ENCODE measurements at places on chromosomes 3 and 15.

DNA sequence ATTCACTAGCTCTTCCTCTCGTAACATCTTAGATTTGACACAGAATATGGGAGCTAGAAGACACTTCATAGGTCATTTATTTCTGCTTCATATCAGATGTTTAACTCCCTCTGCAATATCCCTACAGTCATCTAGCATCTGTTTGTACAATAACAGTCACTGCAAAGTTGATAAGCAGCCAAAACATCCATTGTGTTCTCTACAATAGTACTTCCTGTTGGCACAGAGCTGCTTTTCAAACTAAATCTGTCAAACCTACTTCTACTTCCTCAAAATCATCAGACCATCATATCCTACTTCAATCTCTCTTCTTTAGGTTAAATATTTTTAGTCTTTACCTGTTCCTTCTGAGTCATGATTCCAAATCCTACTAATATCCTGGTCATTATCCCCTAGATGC is 233.2 kb downstream of the FGF12 start:
- DNase-seq: no peak

DNA sequence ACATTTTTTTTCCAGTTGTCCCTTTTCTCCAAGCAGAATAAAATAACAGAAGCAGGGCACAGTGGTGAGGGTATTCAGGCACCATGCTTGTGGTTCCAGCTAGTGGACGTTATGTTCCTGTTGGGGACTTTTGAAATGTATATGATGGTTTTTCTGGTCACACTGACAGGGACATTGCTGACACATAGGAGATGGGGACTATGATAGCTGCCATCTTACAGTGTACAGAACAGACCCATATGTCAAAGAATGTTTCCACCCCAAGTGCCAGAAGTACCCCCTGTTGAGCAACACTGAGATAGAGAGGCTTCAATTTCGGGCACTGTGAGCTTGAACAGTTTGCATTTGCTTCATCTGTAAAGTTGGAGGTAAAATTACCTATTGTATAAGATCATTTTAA is 38.6 kb downstream of the MCTP2 start:
- no peak for DNase-seq

DNA sequence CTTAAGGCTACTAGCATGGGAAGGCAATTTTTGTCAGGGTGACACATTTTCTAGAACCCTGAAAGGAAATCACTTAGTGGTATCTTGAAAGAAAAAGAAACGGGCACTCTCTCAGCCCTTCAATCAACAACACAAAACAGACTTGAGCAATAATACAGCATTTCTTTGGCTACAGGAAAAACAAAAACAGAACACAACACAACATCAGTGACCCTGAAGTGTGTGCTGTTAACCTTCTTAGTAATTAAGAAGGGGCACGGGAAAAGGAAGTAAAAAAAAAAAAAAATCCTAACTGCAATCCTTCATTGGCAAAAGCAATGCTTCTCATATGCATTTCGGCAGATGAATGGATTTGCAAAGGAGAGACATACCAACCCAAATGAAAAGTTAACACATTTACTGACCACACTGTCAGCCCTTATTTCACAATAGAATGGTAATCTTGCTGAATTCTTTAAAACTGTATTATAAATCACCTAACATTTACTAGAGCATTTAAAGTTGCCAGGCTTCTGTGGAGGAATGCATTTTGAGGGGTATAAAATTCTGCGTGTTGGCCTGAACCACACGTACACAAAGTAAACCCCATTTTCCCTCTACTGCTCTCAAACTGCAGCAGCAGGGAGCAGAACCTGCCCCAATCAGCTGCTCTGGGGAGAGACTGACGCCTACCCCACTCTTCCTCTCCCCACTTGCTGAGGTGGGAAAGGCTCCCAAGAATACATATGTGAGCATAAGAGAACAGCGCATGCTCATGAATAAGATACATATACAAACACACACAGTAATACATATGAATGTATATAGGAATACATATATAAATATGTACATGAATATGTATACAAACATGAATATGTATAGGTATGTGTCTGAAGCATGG is 198.5 kb downstream of the FOXP1 start:
- DNase-seq: no peak

GRCh38 chr3:143329567-143330211 is 210.1 kb downstream of the CHST2 start:
- no peak for DNase-seq

DNA sequence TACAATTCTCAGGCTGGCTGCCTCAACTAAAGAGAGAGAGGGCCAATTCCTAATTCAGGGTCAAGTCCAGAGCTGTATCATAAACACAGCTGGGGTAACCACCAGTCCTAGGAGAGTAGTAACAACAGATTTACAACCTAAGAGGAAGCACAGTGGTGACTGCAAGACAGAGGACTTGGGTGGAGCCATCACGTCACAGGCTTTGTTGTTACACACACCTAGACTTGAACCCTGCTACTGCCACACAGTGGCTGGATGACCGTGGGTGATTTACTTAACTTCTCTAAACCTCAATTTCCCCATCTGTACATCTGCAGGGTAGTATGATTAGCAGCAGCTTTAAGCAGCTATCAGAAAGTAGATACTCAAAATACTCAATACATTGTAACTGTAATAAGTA is 78.6 kb downstream of the MYLK start:
- no peak for DNase-seq

DNA sequence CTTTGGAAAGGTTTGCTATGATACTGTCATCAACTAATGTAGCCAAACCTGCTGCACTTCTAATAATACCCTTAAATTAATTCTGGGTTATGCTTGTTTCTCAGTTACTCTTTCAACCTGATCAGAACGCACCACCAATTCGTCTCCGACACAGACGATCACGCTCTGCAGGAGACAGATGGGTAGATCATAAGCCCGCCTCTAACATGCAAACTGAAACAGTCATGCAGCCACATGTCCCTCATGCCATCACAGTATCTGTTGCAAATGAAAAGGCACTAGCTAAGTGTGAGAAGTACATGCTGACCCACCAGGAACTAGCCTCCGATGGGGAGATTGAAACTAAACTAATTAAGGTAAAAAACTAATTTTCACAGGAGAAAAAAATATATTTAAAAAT is 7.9 kb upstream of the RPLP1 start:
- DNase-seq: no peak

GRCh38 chr3:87834327-87834726 is 224.5 kb downstream of the CGGBP1 start:
- no peak for DNase-seq

DNA sequence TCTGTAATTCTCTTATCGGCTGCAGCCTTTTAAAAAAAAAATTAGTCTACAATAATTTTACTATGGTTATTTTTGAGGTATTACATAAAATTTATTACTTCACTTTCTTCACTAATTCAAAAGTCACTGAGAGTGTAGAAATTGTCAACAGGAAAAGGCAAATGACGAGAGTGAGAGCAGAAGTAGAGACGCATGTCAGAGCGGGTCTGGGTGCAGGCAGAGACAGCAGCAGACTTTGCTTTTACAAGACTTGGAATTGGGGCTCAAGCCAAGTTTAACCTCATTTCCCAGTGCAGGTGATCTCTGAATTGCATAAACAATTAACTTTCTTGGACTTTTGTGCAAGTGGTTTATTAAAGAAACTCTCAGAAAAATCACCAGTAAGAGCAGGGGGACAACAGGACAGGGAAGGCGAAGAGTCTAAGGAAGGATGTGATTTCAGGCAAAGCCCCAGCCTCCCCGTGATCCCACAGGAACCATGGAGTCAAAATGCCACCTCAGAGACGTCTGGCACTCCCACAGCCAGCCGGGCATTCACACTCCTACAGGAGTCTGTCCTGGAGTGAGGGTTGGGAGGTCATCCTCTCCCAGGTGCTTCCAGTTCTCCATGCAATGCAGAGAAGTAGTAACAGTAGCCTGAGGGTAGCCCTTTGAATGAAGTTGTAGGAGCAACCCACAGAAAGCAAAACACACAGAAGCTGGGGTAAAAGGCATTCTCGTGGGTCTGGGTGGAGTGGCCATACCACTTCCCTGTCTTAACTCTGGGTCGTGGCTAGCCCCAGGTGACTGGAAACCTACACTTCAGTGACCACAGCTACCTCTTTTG is 274.0 kb upstream of the TGFBR2 start:
- peak; percentile 45 for DNase-seq

- DNase-seq: no peak
Measured at GRCh38 chr15:81117581-81117980, 16.5 kb upstream of the CFAP161 start.

Data from naive thymus-derived CD4-positive, alpha-beta T cell (primary cell).